ENCODE measurements at places on chromosomes 16 and 17. TPM values are rescaled to one million over a fixed set of nuclear protein-coding genes. Genes with fewer than 3 reads are reported as not detected.

GRCh38 chr16:88516601-88517061, 53.6 kb upstream of the ZC3H18 start:
- DNase-seq, result no peak

The EPN3 gene
- not detected for total RNA-seq

GRCh38 chr17:18966831-18967624, 15.1 kb downstream of the SLC5A10 start:
- no peak for DNase-seq

DNA sequence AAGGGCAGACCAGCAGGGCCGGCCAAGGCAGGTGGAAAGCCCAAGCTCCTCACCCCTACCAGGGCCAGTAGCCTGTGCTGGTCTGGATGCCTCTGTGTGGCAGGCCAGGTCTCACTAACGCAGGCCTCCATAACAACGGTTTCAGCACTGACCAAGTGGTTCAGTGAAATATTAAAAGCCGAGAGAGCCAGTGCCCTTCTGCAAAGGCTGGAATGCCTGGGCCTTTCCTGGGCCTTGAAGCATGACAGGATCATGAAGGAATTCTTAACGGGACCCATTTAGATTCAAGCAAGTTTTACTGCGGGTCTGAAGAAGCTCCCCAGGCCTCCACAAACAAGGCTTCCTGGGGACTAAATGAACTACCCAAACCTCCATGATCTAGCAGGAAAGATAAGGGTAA, 16.3 kb downstream of the ADAD2 start:
- DNase-seq, result no peak

The MARF1 gene
- total RNA-seq, result 3.2 TPM

DNA sequence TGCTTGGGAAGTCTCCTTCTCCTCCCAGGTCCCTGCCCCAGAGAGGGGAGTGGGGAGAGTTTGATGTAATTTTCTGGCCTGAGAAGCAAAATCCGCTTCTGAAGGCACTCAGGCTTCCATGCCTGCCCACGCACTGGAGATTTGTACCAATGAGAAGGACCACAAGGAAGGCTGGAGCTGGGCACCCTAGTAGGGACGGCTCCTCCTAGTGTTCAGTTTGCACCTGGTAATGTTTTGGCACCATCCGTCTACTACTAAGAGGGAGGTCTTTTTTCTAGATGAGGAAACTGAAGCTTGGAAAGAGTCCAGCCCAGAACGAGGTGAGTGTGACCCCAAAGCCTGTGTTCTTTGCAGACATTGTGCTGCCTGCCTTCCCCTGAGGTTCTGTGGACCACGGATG, 83.6 kb upstream of the NLRP1 start:
- DNase-seq, result peak; percentile 6

The LRRC75A gene
- total RNA-seq, result not detected

DNA sequence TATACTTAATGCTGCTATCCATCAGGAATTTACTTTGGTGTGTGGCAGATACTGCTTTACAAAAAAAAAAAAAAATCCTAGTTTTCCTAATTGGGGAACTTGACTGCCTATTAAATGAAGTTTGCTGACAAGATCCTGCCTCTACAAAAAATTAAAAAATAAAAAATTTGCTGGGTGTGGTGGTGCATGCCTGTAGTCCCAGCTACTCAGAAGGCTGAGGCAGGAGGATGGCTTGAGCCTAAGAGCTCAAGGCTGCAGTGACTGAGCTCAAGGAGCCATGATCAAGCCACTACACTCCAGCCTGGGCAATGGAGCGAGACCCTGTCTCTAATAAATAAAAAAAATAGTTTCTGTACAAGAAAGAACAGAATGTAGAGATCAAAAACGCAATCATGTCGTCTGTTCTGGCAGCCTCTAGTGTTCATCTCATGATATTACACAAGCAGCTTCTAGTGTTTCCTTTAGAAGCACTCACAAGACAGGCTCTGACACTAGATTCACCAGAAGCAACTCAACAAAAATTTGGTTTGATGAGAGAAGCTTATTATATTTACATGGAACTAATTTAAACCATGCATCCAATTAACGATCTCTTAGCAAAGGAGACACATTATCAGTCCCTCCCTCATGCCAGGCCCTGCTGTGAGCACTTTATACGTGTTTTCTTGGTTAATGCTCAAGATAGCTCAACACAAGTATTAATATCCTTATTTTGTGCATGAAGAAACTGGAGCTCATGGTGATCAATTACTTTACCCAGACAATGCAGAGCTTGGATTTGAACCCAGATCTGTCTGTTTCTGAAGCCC, 6.8 kb upstream of the KRTAP17-1 start:
- DNase-seq, result no peak

DNA sequence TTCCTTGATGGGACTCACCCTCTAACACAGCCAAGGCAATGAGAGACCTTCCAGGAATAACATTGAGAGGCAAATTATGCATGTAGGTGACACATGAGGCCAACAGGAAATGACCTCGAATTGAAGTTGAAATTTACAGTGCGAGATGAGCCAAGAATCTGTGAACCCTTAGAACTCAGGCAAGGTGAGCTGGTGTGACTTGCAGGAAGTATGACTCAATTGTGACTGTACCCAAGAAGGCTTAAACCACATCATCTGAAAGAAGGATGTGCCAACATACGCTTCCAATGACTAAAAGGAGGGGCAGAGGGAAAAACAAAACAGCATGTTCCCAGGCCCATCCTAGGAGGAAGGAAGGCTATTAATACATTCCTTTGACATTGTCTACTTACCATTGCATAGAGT, 44.8 kb downstream of the PITPNC1 start:
- peak; percentile 77 for DNase-seq

DNA sequence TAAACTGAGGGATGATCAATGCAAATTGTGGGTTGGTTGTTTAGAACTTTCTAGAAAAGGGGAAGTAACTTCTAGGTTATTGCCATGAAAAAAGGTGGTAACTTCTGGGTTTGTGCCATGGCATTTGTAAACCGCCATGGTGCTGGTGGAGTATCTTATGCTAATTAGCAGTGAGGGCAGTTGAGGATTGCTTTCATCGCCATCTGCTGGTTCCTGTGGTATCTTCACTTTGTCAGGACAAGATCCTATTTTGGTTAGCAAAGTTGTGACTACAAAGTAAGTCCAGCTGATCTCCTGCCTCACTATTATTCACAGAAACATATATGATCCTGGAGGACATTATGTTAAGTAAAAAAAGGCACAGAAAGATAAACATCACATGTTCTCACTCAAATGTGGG, 1332.3 kb downstream of the CDH11 start:
- DNase-seq, result no peak

- DNase-seq, result no peak
Observed at GRCh38 chr16:53946746-53947386, 242.9 kb downstream of the FTO start.

The DHRS13 gene
- 12.0 TPM for total RNA-seq
